Esophagus muscularis mucosa (tissue), 4 donors: ENCODE measurements at places on chromosomes 12 and 14.

DNA sequence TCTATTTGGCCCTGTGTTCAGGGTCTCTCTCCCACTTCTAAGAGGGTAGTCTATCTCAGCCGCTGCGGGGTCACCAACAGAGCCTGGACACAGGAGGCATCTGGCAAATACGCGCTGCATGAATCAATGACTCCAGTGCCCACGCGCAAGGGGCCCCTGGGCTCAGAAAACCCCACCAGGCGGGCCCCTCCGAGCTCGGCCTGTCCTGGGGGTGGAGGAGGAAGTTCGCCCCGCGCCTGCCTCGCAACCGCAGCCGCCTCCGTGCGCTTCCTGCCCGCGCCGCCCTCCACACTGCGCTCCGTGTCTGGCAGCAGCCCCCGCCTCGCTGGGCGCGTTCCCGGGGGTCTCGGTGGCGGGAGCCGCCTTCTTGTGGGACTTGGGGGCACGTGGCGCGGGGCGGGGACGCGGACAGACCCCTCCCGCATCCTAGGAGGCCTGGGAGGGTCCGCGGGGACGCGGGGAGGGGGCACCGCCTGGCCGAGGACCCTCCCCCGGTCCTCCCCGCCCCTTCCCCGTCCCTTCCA, 811 bp upstream of the FBRSL1 start:
- H3K4me1 ChIP-seq, result peaks cover 50% of the 10 kb centered on the region
- no peaks in the 10 kb centered on the region for H3K27me3 ChIP-seq
- peak overlapping the region; percentile 81 for H3K27ac ChIP-seq

DNA sequence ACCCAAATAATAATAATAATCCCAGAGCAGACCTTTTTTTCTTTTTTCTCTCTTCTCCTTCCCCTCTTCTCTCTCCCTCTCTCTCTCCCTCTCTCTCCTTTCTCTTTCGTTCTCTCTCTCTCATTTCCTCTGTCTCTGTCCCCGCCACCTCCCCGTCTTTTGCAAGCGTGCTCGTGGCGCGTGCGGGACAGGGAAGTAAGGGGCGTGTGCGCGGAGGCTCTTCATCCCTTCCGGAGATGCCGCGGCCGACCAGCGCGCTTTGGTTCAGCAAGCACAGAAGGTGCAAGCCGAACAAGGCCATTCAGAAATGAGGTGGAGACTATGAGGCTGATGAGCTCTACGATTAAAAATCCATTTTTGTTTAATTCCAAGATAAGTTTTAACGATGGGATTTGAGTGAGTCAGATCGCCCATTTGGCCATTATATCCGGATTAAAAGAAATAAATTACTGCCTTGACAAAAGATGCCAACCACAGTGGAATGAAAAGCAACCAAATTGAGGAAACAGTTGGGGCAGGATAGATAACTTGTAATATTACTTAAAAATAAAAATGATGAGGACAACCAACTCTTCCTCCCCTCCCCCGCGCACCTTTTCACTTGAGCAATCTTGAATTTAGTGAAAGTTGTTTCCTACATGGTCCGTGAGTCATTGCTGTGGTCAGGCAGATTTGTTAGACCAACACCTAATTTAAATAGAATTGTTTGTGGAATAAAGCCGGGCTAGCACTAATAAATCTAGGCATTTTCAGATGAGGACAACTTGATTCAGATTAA, 1.2 kb upstream of the AMIGO2 start:
- no peaks in the 10 kb centered on the region for H3K27me3 ChIP-seq
- H3K27ac ChIP-seq, result peak overlapping the region; percentile 89
- no peak for DNase-seq

- no peak for DNase-seq
Observed at GRCh38 chr12:3225154-3225795, 148.1 kb downstream of the TSPAN9 start.

GRCh38 chr14:93859957-93860356, 67.2 kb upstream of the FAM181A start:
- H3K27ac ChIP-seq, result no peak overlapping the region
- no peaks in the 10 kb centered on the region for H3K36me3 ChIP-seq
- H3K4me1 ChIP-seq, result peaks cover 19% of the 10 kb centered on the region
- H3K4me3 ChIP-seq, result no peak overlapping the region

GRCh38 chr12:18837025-18837424, 99.1 kb downstream of the CAPZA3 start:
- no peaks in the 10 kb centered on the region for H3K27me3 ChIP-seq
- peak overlapping the region; percentile 50 for H3K27ac ChIP-seq
- no peak overlapping the region for H3K4me3 ChIP-seq

- no peak for DNase-seq
- peaks cover 34% of the 10 kb centered on the region for H3K4me1 ChIP-seq
- no peak overlapping the region for H3K4me3 ChIP-seq
- H3K27ac ChIP-seq, result no peak overlapping the region
- peaks cover 28% of the 10 kb centered on the region for H3K27me3 ChIP-seq
Observed at GRCh38 chr14:101478796-101479410, 82.4 kb upstream of the DIO3 start.

DNA sequence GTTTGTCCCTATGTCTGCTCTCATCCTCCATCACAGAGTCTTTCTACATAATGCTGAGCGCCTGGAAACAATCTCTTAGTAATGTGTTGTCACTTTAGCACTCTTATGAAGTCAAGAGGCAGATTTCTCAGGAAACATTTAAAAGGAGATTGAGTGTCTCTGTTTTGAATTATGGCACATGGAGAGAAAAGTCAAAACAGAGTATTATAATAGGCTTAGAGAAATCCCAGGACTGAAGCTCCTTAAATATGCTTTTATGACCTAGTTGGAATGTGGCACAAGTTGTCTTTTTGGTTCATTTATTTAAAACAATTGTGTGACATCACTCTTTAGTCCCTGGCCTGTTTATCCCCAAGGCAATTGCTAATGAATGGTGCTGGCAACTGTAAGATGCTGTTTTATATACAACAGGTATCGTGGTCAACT, 117.8 kb upstream of the HIF1A start:
- H3K4me1 ChIP-seq, result peaks cover 38% of the 10 kb centered on the region
- H3K4me3 ChIP-seq, result no peak overlapping the region
- peak overlapping the region; percentile 69 for H3K27ac ChIP-seq
- H3K27me3 ChIP-seq, result no peaks in the 10 kb centered on the region

GRCh38 chr14:99129211-99129696, 142.7 kb downstream of the BCL11B start:
- no peaks in the 10 kb centered on the region for H3K27me3 ChIP-seq
- no peak overlapping the region for H3K27ac ChIP-seq
- H3K36me3 ChIP-seq, result no peaks in the 10 kb centered on the region
- H3K4me3 ChIP-seq, result no peak overlapping the region
- peak; percentile 87 for DNase-seq
- H3K4me1 ChIP-seq, result peaks cover 9% of the 10 kb centered on the region

- no peak overlapping the region for H3K4me3 ChIP-seq
- H3K27me3 ChIP-seq, result no peaks in the 10 kb centered on the region
- no peak for DNase-seq
- no peaks in the 10 kb centered on the region for H3K4me1 ChIP-seq
- no peak overlapping the region for H3K27ac ChIP-seq
- no peaks in the 10 kb centered on the region for H3K36me3 ChIP-seq
Observed at GRCh38 chr14:22002860-22003284, 329.3 kb upstream of the OR4E1 start.

DNA sequence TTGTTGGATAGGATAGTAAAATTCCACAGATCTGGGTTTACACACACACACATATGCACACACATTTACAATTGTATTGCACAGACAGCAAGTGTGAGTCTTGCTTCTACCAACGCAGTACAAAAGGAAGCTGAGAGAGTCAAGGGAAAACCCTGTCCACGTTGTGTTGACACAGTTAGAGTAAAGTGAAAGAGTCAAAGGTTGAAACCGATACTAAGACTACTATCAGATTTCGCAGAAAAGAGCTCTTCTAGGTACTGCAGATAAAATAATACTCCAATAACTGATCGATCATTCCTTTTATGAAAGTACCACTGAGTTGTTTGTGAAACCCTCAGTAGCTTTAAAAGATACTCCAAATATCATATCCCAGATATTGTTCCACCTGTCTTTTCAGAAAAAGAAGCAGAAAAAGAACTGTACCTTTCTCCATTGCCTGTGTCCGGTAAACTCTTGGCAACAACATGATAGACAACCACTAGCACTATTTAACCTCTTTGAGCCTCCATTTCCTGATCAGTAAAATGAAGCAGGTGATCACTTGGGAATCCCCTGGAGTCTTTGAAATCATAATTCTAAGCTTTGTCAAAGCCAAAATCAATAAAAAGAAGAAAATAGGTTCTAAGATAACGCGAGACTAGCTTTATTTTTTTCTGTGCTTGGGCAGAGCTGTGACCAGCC, 224.6 kb upstream of the FOXN3 start:
- H3K4me3 ChIP-seq, result no peak overlapping the region
- no peaks in the 10 kb centered on the region for H3K27me3 ChIP-seq
- no peak overlapping the region for H3K27ac ChIP-seq
- no peaks in the 10 kb centered on the region for H3K36me3 ChIP-seq

DNA sequence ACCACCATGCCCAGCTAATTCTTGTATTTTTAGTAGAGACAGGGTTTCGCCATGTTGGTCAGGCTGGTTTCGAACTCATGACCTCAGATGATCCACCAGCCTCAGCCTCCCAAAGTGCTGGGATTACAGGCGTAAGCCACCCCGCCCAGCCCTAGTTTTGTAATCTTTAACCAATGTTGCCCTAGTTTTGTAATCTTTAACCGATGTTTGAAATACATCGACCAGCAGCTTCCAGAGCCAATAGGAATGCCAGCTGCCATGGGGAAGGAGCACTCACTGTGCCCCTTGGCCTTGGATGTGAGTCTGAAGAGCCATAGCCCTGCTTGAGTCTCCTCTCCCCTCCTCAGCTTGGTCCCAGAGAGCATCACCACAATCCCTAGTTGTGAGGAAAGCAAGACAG, 209.3 kb upstream of the RGS6 start:
- no peak overlapping the region for H3K4me3 ChIP-seq
- H3K27ac ChIP-seq, result no peak overlapping the region
- H3K4me1 ChIP-seq, result no peaks in the 10 kb centered on the region
- peaks cover 9% of the 10 kb centered on the region for H3K36me3 ChIP-seq

- no peak overlapping the region for H3K4me3 ChIP-seq
- no peaks in the 10 kb centered on the region for H3K27me3 ChIP-seq
- no peaks in the 10 kb centered on the region for H3K4me1 ChIP-seq
- no peak overlapping the region for H3K27ac ChIP-seq
Observed at GRCh38 chr14:64410084-64410774, 22.1 kb downstream of the MTHFD1 start.

DNA sequence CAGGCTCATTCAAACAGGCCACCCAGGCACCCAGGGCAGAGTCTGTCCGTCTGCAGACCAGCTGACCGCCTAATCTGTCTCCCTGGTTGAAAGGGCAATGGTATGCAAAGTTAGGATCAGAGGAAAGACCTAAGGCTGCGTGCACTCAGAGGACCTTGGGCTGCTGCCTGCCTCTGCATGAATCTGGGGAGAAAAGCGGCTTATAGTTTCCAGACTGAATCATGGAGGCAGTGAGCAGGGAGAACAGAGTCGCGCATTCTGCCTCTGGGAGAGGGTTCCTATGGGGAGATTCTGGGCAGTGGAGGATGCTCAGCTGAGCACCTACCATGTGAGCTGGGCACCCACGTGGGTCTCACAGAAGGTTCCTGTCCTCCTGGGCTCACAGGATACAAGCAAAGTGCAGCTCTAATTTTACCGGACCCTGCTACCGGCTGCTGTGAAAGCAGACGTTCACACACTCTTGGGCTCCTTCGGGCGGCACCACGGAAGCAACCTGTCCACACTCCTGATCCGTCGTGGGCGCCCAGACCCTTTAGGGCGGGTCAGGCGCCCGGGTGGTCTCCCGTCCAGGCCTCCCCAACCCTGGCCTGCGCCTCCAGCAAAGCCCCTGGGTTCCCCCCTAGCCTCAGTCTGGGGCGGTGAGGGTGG, 772 bp downstream of the SCARB1 start:
- H3K36me3 ChIP-seq, result no peaks in the 10 kb centered on the region
- peak overlapping the region; percentile 45 for H3K27ac ChIP-seq
- peak overlapping the region; percentile 69 for H3K4me3 ChIP-seq
- no peak for DNase-seq

DNA sequence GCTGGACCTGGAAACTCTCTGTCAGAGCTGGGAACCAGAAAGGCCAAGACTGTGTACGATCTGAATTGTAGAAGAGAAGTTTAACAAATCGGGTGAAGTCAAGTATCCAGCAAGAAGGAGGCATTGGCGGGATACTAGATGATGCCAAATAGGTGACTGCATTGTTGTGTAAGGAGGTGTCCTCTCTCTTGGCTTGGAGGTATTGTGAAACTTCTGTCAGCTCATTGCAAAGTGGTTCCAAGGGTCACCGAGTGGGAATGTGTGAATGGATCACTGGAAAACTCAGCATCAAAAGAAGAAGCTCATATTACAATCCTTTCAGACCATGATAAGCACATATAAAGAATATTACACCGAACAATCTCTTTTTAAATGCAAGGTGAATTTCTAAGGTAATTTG, 11.7 kb downstream of the NAV3 start:
- no peak for DNase-seq
- no peak overlapping the region for H3K4me3 ChIP-seq
- H3K4me1 ChIP-seq, result peaks cover 4% of the 10 kb centered on the region
- H3K27me3 ChIP-seq, result no peaks in the 10 kb centered on the region
- no peaks in the 10 kb centered on the region for H3K36me3 ChIP-seq
- no peak overlapping the region for H3K27ac ChIP-seq

- H3K27ac ChIP-seq, result no peak overlapping the region
- H3K27me3 ChIP-seq, result no peaks in the 10 kb centered on the region
- H3K4me1 ChIP-seq, result no peaks in the 10 kb centered on the region
- no peaks in the 10 kb centered on the region for H3K36me3 ChIP-seq
Observed at GRCh38 chr12:83541446-83541845, 854.7 kb downstream of the TMTC2 start.

DNA sequence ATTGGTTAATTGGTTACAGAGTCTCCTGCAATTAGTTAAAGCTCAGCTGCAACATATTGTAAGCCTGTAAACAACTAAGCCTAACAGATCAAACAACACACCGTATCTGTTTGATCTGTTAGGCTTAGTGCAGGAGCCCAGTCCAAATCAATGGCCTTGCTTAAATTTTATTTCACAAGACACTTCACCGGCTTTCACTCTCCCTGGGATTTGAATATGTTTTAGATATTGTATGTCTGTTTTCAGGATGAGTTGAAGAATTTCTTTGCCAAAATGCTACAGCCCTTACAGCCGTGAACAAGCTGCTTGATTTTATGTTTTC, 5.5 kb upstream of the RNASE1 start:
- DNase-seq, result no peak
- H3K27me3 ChIP-seq, result no peaks in the 10 kb centered on the region
- no peak overlapping the region for H3K27ac ChIP-seq
- H3K36me3 ChIP-seq, result no peaks in the 10 kb centered on the region

- no peaks in the 10 kb centered on the region for H3K36me3 ChIP-seq
- H3K27ac ChIP-seq, result no peak overlapping the region
- no peaks in the 10 kb centered on the region for H3K27me3 ChIP-seq
Observed at GRCh38 chr12:31525496-31526157, 65.3 kb downstream of the DENND5B start.

DNA sequence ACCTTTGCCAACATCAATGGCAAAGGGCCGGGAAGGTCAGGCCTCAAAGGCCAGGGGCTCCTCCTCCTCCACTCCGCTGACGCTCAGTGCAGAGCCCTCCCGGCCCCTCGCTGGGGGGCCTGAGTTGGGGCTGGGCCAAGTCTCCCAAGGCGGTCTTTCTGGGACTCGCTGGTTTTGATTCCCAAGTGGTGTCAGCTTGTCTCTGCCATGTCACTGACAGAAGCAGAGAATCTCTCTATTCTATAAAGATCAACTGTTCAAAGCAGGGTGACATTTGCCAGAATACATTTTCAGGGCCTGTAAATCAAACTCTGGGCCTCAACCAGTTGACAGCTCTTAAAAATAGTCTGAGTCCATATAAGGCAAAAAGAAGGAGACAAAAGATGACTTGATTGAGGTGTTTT, 75.9 kb downstream of the CCDC88C start:
- no peak for DNase-seq
- peaks cover 4% of the 10 kb centered on the region for H3K4me1 ChIP-seq
- H3K27me3 ChIP-seq, result no peaks in the 10 kb centered on the region
- H3K4me3 ChIP-seq, result no peak overlapping the region
- no peak overlapping the region for H3K27ac ChIP-seq
